Lung (tissue), 17 donors: ENCODE measurements at places on chromosomes 5 and 9. TPM values are rescaled to one million over a fixed set of nuclear protein-coding genes. Genes with fewer than 3 reads are reported as not detected.

GRCh38 chr5:180294411-180294810 lies 2.5 kb upstream of the MAPK9 start:
- no peak for DNase-seq
- H3K4me3 ChIP-seq = no peak overlapping the region
- H3K27ac ChIP-seq = no peak overlapping the region
- peaks cover 6% of the 10 kb centered on the region for H3K4me1 ChIP-seq

C1QTNF2 gene
- 3.0 TPM for total RNA-seq

DNA sequence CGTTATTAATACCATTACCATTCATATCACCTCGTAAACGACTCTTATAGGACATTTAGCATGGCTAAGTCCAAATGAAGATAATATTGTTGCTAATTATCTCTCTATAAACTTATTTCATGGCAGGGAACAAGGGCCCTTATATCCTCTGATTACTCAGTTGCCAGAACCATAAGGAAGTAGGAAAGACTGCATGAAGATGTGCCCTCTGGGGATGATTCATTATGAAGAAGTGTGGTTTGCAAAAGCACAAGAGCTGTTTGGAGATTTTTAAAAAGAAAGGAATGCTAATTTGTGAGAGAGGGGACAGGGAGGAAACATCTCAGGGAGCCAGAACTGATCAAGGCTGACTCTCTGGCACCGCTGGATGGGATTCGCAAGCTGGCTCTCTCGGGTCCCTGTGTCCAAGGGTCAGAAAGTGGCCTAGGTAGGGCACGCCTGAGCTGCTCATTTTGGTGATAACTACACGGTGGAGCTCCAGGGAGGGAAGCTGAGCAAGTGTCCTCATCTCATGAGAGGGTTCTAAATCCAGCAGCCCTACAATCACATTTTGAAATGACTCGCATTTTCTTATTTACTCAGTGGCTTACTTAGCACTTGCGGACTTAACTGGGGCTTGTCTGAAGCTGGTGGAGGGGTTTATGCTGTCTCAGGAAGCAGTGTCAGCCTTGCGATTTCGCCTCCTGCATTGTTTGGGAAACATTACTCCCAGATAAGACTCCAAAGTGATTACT lies 136.8 kb downstream of the C5orf15 start:
- no peak overlapping the region for H3K27ac ChIP-seq
- no peak for DNase-seq
- H3K4me1 ChIP-seq = no peaks in the 10 kb centered on the region
- H3K36me3 ChIP-seq = no peaks in the 10 kb centered on the region
- no peaks in the 10 kb centered on the region for H3K27me3 ChIP-seq

WNT8A gene
- not detected for total RNA-seq
